ENCODE measurements at places on chromosomes 2 and 18.

DNA sequence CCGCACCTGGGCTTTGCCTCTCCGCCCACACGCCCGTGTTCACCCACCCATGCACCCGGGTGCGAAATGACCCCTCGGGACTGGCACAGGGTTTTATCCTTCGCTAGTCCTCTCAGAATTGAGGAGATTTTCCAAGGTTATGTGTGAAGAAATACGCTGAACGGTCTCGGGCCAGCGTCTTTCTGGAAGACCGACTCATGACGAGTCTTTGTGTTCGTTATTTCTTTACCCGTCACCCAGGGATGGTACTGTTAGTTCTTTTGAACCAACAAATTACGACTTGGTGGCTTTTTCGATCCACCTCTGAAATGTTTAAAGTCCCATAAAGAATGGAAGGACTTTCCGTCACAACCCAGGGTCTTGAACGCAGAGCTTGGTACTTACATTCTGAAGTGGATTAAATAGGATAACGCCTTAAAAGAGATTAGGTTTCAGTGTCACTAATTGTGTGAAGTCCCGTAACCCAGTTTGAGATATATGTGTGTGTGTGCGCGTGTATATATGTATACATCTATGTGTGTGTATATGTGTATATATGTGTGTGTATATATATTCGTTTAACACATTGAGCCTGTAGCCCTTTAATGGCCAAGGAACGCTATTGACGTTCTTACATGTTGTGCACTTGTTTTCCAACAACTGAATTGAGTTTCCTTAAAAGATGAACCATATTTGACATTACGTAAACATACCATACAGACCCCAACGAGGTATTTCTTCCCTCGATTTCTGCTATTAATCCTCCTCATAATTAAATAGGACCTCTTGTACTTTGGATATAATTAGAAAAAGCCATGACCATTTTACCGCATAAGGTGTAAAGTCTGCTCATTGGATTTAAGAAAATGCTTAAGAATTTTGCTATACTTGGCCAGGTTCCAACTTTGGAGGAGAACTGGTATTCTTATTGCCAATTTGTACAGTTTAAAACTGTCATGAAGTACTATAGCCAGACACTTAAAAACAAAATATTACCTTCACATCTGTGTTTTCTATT, 889 bp downstream of the ZC3H15 start:
- peak; percentile 43 for DNase-seq

DNA sequence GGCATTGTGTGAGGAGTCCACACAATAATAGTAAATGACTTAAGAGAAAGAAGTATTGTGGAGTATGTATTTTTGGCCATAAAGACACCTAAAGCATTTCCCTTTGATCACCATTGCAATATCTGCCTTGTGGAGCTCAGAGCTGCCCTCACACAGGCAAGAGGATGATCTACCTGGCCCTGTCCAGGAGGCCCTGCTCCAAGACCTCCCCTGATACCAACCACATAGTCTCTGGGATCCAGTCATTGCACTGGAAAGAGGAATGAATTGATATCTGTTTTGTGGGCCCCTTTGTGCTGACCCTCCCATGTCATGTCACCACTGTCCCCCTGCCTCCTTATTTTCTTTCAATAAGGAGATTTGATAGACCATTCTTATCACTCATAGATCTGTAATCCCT, 430.6 kb upstream of the TNP1 start:
- no peak for DNase-seq

GRCh38 chr2:165074884-165075283, 119.6 kb upstream of the SLC38A11 start:
- DNase-seq, result no peak

- DNase-seq, result no peak
Measured at GRCh38 chr2:107072150-107072940, 186.4 kb upstream of the ST6GAL2 start.

- no peak for DNase-seq
Measured at GRCh38 chr2:241465543-241465942, 42.8 kb downstream of the STK25 start.
